ENCODE measurements at places on chromosomes 4 and X. TPM values are rescaled to one million over a fixed set of nuclear protein-coding genes. Genes with fewer than 3 reads are reported as not detected.

Gene H2BW2
- total RNA-seq, result not detected

Gene CSAG1
- total RNA-seq, result not detected

Gene ZNF330
- 20.0 TPM for total RNA-seq

Gene SPATA4
- total RNA-seq, result not detected

DNA sequence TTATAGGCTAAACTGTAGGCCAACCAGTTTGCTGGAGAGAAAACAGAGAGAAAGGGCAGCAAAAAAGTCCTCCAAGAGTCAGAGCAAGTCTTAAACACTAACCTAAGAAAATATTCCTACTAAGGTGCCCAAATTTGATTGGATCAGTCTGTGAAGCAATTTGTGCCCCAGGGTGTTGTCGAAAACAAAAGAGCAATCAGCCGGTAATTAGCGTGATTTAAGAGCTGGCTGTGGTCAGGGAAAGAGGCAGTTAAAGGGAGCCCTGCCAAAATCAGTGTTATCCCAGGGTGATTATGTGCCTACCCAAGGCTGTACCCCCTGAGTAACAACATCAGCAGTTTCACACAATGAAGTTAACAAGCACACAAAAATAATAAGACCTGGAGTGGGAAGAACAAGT lies 6.4 kb upstream of the BRWD3 start:
- DNase-seq, result no peak

DNA sequence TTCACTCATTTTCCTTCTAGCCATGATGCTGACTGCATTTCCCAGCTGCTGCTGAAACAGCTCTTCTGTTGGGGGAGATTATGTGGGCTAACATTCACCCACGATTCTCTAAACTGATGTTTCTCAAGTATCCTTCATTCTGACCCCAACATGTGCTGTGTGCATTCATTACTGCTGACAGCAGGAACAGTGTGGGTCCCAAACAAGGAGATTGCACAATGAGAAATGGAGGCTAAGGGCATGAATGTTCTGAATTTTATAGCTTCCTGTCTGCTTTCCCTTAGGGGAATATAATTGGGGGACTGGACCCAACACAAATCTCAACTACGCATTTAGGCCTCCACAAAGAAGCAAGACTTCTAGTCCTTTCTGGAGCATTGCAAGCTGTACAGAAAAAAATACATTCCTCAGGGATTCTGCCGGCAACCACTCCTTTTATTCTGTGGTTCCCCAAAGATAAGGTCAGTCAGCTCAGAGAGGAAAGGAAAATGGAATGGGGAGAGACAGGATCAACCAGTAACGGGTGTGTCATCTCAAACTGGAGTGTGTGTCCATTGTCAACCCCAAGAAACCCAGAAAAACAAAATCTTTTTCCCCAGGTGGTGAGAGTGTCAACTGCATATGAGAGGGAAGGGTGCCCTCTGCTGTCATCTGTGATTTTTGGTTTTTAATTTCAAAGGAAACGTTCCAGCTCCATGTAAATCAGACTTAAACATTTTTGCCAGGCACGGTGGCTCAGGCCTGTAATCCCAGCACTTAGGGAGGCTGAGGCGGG lies 81.5 kb upstream of the EGFL6 start:
- peak; percentile 78 for DNase-seq

GRCh38 chr4:188930822-188931221 lies 791.6 kb downstream of the TRIML1 start:
- no peak for DNase-seq

GRCh38 chr4:124104628-124105027 lies 607.9 kb downstream of the ANKRD50 start:
- DNase-seq, result no peak

DNA sequence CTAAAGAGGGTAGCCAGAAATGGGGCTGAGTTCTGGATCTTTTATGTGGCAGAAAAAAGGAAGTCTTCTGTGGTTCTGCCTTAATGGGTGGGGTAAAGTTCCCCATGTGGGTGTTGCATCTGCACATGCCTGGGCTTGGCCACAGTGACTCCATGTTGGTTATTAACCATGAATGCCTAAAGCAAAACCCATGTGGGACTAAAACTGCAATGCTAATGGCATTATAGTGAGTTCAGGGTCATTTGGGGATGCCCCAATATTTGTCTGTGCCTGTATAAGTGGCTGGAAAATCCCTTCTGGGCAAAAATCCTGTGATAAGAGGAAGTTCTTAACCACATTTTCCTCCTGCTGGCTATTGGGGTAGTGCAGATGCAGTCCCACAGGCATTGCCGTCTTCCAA lies 857.4 kb downstream of the FAT4 start:
- no peak for DNase-seq

- no peak for DNase-seq
Measured at GRCh38 chr4:102578819-102579218, 77.7 kb downstream of the NFKB1 start.

DNA sequence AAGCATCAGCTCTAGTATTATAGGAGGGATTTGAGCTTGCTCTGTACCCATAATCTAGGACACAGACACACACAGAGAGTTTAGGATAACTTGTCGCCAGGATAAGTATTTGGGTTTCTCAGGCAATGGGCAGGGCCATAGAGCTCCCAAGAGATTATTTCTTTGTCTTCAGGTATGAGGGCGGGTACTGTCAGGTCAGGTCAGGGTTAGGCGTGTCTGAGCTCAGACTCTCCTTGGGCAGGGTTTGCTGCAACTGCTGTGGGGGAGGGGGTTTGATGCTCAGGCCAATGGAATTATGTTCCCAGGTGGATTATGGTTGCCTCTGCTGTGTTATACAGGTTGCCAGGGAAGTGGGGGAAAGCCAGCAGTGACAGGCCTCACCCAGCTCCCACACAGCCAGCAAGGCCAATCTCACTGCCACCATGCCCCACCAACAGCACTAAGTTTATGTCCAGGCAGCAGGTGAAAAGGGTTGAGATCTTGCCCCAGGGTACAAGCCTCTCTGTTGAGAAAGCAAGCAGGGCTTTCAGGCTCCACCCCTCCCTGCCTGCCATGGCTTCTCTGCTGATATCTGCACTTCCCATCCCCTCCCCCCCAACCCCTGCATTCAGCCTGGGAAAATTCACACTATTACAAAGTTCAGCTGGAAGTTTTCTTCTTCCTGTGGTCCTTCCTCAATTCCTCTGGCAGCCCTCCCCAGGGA lies 101.3 kb downstream of the RRAGB start:
- DNase-seq, result no peak

DNA sequence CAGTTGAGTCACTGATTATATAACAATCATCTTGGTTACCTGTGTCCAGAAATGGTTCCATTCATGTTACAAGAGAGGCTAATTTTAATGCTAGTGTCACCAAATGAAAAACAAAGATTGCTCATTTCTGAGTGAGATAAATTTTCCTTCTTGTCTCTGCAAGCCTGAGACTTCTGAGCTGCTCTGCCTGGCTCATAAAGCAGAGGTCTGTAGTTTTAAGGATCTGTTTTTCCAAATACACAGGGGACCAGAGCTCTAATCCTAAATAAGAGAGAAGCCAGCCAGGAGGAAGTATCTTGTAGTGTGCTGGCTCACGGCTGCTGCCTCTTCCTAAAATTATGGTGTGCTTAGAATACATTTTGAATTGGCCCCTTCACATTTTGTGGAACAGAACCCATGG lies 42.6 kb downstream of the CLDN34 start:
- DNase-seq, result no peak

DNA sequence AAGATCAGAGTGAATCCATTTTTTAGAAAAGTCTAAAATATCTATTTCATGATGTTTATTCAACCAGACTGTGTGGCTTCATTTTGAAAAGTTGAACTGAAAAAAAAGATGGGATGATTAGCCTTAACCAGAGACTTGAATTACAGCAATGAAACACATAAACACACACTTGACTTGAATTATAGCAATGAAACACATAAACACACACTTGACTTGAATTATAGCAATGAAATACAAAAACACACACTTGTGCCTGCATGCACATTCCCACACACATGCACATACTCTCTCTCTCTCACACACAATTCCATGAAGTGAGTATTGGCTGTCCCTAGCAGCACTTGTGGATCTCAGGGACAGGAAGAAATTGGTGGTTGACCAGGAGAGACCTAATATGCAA lies 286.8 kb downstream of the USP46 start:
- no peak for DNase-seq

DNA sequence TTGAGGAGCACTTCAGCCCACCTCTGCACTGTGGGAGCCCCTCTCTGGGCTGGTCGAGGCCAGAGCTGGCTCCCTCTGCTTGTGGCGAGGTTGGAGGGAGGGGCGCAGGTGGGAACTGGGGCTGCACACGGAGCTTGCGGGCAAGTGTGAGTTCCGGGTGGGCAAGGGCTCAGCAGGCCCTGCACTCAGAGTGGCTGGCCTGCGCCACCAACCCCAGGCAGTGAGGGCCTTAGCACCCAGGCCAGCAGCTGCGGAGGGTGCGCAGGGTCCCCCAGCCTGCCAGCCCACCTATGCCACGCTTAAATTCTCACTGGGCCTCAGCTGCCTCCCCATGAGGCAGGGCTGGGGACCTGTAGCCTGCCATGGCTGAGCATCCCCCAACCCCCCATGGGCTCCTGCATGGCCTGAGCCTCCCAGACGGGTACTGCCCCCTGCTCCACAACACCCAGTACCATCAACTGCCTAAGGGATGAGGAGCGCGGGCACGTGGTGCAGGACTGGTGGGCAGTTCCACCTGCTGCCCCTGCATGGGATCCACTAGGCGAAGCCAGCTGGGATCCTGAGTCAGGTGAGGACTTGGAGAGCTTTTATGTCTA lies 110.9 kb downstream of the SLC39A8 start:
- DNase-seq, result no peak

DNA sequence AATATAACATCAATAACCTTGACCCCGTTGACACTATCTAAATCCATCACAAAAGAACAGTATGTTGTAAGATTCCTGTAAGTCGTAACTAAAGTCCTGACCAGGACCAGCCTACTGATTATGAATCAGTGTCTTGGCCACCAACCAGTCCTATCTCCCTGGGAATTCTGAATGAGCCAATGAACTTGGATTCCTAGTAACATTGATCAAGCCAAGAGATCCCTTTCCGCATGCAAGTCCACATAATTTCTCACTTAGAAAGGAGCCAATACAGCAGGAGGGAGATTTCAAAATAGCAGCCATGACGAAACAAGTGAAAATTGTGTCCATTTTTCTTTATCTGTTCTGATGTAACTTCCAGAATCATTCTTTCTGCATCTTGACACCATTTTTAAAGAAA lies 9.5 kb downstream of the XPNPEP2 start:
- DNase-seq, result no peak

Data from Calu3 (cell line).